CD4-positive, alpha-beta T cell treated with Interleukin-12 subunit alpha and Interleukin-12 subunit beta, for 1 hour (primary cell): ENCODE measurements at places on chromosomes 2 and 18.
A peak's percentile ranks its signal among the peaks of the same experiment; 100 is the strongest.

DNA sequence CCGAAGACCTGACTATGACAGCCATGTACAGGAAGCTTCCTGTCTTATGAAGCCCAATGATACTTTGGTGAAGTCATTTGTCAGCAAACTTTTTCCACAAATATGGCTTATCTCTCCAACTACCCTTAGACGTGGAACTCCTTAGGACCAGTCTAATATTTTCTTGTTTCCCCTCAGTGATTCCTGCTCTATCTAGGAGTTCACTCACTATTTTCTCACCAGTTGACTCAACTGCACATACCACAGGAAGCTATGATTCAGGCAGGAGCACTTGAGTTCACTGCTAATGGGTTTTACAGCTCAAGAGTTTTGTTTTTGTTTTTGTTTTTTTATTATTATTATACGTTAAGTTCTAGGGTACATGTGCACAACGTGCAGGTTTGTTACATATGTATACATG lies 109.3 kb downstream of the ANTXR1 start:
- DNase-seq = no peak

DNA sequence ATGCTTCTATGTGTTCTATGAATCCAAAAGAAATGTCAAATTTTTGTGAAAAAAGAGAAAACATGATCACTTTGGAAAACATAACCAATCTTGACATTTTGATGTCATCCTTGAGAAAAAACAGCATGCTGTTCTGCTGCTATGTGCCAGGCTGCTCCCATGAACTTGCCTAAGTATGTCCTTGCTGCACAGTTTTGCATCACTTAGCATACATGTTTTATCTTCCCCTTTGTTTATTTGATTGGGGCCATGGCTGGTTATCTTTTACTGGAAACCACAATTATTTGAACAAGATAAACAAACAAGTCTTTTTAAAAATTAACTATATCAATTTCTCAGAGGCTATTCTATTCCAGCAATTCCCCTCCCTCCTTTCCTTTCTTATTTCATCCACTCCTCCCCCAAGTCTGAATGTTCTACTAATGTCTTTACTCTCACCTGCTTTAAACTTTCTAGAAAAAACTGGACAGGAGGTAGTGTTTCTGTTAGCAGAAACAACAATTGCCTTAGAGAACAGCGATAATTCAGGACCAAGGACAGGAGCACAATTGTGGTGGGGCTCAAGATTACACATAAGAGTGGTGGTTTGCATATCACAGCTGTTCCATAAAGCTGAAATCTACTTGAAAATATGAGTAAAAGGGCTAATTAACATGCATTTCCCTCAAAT lies 6.7 kb downstream of the AOX1 start:
- DNase-seq = no peak

- no peak for DNase-seq
Measured at GRCh38 chr2:169448316-169448715, 31.0 kb upstream of the BBS5 start.

- no peak for DNase-seq
Measured at GRCh38 chr2:69306393-69306821, 80.6 kb downstream of the GFPT1 start.

DNA sequence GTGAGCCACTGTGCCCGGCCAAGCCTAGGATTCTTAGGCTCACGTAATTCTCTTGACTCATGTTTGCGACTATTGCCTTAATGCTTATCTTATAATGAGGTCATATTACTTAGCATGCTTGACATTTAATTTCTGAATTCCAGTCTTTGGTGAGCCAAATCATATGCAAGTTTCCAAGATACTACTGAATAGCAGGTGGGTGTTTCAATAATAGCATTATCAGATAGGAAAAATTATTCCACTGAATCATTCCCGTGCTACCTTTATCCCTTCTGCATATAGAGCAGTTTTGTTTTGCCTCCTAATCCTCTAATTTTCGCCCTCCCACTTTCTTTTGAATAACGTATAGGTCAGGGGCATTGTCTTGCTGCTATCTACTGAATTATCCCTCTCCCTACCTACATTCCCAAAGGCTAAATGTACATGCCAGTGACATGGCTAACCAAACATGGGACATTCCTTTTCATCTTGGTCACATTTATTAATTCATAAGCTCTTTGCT lies 4.9 kb downstream of the DAW1 start:
- DNase-seq = no peak

- DNase-seq = no peak
Measured at GRCh38 chr18:13300029-13300428, 81.5 kb downstream of the LDLRAD4 start.

DNA sequence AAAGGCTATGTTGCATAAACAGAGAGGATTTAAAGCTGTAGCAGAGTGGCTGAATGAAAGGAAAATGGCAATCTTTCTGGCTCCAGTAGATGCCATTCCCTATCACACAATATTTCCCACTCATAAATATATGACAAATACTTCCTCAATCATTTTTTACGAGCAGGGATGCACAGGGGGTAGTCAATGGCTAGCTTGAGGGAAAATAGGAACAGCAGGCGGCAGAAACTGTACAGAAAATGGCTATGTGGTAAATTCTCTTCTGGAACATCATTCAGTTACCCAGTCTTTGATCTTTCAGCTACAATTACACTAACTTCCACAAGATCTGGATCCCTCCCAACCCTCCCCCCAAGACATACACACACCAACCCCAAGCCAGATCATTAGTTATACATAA lies 127.2 kb downstream of the OLA1 start:
- no peak for DNase-seq

DNA sequence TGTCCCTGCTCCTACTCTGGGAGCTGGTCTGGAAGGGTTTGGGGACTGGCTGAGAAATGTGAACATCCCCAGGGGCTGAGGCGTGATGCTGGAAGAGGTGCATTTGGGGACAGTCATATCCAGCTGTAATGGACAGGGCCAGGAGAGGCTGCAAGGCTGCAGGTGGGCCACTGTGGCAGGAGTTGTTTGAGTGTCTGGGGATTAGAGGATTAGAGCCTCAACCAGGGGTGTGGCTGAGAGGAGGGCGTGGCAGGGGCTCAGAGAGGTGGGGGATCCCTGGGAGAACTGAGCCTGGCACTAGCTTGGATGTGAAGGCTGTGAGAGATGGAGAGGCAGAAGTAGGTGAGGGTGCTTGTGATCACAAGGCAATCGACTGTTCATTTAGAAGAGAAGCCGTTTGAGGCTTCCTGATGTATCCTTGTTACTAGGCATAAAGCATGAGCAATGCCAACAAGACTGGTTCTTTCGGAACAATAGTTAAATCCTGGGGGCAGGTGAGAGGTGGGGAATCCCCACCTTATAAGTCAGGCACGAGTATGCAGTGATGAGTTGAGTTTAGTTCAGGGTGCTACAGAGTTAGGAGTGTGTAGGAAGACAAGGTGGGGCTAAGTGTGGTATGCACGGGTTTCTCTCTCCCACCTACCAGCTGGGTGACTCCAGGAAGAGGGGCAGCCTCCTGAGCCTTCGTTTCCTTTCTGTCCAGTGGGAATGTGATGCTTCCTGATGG lies 31.9 kb downstream of the SH3RF3 start:
- DNase-seq = no peak

- DNase-seq = peak; percentile 37
Measured at GRCh38 chr2:162327134-162327769, 8.8 kb upstream of the IFIH1 start.

DNA sequence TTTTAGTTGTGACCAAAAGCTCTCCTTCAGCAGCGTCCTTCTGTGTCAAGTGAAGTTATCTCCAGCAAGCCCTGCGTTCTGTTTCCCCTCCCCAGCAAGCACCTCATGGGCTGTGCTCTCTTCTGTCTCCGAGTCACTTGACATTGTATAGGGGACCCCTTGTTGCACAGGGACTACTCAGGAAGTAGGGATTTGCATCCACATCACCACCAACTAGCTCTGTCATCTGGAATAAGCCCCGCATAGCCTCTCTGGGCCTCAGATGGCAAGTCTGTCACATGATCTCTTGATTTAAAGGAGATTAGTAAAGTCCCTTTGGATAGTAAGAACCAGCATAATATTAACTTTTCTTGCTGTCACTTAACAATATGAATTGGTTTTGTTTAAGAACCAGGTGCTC lies 32.0 kb upstream of the STPG4 start:
- no peak for DNase-seq

DNA sequence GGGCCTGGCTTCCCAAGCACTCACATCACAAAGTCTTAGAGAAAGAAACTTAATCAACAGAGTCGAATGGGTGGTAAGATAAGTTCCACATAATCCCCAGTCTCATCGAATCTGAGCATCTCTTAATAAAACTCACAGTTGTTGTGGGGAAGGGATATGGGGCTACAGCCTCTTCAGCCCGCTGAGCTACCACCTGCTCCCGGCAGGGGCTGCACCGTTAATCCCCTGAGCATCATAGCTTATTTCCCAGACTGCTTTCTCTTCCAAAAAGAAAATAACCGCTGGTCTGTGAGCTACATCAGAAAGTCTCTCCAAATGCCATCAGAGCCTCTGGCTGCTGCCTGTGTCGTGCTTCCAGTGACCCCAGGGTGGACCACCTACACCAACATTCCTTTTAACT lies 139.4 kb upstream of the CELF4 start:
- DNase-seq = no peak

- DNase-seq = no peak
Measured at GRCh38 chr2:32792416-32792815, 154.3 kb upstream of the LTBP1 start.

GRCh38 chr2:147923846-147924245 lies 79.0 kb downstream of the ACVR2A start:
- DNase-seq = no peak

DNA sequence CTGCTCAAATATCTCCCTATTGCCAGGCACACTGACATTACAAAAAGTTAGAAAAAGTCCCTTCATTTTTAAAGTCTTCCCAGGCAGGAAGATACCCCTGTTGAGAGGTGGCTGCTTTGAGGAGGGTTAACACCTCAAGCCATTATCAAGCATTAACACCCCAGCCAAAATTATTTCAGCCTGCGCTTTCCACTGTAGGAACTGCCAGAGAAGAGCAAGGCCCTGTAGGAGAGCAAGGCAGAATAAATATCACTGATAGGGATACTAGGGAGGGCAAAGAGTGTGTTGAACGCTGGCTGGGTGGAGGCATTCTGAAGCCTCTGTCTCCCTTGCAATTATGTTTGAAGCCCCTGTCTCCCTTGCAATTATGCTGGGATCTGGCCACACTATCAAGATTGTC lies 1020.7 kb upstream of the CELF4 start:
- DNase-seq = no peak

- DNase-seq = no peak
Measured at GRCh38 chr2:198641161-198641560, 816.6 kb downstream of the SATB2 start.

DNA sequence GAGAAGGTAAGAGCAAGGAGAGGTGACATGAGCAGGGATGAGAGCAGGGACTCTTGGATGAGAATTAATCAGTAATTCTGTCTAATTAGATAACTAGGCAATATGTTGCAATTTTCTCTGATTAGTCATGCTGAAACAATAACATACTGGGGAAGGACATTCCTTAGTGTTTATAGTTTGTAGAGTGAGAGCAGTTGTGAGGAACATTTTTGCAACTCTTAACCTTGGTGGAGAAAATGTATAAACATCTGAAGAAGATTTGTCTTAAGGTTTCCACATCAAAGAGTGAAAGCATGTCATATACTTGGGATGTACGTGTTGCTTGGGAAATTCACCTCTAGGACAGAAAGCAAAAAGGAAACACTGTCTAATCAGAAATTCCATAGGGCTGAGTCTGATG lies 955.4 kb upstream of the FANCL start:
- no peak for DNase-seq

GRCh38 chr2:105768961-105769452 lies 24.3 kb downstream of the NCK2 start:
- DNase-seq = no peak

DNA sequence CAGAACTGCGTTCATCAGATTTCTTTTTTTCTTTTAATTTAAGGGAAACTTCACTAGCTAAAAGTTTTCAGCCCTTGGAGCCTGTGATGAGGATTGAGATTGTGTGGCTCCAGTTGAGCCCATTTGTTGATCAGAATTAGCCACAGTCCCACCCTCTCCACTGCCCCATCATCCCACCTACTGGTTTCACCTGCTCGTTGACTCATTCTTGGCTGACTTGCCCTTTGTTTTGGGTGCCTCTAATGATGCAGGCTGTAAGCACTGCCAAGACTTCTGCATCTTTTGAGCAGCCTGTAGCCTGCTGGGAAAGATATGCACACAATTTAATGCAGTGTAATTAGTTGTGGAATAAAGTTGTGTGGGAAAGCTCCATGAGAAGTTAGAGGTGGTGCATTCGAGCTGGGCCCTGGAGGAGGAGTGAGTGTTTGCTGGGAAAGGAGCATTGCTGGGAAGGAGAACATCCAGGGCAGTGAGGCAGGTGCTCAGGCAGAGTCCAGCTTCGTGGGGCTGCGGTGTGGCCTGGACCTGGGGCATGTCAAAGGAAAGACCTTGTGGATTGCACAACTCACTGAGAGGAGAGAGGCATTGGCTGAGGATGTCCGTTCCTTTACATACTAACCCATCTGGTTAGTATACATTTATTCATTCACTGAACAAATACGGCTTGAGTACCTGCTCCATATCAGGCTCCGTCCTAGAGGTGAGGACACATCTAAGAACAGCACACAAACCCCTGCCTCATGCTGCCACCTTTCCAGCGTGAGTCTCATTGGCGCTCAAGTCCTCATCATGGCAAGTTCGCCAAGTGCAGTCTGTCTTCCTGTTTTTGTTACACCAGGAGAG lies 18.2 kb downstream of the ASPRV1 start:
- DNase-seq = no peak

- no peak for DNase-seq
Measured at GRCh38 chr18:8795586-8796325, 90.4 kb downstream of the MTCL1 start.

DNA sequence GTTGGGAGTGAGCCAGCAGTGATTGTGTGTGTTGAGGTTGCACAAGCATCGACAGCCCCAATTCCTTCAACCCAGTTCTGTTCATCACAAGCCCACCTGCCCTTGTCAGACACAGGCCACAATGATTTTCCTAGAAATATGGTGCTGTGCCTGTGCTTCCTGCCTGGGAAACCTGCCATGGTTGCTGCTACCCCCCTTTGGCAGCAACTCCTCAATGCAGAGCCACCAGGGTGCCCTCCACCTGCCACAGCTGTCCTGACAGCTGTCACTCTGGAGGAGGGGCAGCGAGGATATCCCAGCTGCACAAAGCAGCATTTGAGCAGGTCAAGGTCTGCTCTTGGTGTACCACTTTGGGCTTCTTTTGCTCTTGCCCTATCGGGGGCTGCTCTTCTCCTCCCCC lies 27.1 kb downstream of the SMIM21 start:
- DNase-seq = no peak

DNA sequence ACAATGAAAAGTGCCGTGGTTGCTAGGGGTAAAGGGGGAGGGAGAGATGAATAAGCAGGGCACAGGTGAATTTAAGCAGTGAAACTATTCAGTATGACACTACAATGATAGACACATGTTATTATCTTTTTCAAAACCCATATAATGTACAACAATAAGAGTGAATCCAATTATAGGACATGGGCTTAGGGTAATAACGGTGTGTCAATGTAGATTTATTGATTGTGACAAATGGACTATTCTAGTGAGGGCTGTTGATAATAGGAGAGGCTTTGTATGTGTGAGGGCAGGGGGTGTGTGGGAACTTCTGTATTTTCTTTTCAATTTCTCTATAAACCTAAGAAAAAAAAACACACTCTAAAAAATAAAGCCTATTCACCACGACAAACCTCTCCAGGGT lies 223.8 kb downstream of the RIT2 start:
- no peak for DNase-seq

GRCh38 chr2:118128826-118129225 lies 40.6 kb downstream of the INSIG2 start:
- no peak for DNase-seq
